ENCODE measurements at places on chromosomes 2 and 18. TPM values are rescaled to one million over a fixed set of nuclear protein-coding genes. Genes with fewer than 3 reads are reported as not detected.

DNA sequence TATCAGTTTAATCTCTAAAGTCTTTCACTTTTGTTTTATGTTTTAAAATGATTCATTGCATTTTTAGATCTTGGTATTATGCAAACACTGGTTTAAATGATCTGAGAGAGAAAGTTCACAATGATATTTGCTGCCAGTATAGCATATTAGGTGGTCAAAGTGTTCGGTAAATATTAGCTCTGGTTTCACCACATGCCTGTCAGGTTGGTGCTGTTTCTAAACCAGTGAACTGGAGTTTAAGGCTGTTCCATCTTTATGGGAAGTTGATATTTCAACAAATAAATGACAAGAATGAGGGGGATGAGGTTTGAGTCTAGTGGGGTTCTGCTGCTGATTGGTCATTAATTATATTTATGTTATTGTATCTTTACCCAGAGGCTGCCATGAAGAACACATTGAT lies 436.4 kb downstream of the DCDC2C start:
- DNase-seq, result no peak

- DNase-seq, result no peak
These were observed 34.8 kb downstream of the CDH20 start for GRCh38 chr18:61368001-61368400.

DNA sequence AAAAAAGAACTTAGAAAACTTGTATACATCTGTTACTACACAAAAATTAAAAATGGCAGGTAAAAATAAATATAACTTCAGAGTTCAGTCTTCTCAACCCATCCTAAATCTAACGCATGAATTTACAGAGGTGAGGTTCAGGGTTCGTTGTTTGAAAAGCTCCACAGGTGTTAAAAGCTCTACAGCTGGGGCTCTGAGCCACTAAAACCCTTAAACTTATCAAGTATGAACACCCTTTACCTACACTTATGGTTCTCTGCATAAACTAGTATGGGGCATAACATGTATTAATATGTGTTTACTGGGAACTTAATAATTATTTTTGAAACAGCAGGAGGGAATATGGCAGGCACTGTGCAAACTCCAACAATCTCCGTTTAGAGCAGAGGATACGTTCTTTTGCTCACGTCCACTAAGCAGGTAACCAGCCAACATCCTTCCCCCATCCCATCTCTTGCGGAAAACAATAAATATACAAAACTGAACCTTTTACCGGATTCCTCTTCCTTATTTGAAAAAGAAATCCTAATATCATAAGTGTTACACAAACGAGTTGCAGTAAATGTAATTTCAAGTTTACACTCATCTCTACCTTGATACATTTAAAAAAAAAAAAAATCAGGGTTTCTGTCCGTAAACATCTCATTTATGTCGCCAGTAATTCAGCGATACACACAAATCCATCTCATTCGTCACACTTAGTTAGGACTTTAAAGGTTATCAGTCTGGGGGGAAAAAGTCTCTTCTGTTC lies 1.3 kb downstream of the PIAS2 start:
- DNase-seq, result no peak

DNA sequence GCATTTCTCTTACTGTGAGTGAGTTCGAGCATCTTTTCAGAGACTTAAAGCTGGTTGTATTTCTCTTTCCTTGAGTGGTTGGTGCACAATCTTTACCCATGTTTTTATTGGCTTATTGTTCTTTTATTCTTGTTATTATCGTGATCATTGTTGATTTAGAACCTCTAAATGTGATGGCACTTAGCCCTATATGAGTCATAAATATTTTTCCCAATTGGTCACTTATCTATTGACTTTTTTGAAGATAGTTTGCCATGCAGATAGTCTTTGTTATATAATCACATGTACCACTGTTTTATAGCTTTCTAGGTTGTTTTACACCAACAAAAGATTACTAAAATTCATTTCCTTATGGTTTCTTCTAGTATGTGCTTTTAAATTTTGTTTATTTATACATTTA lies 141.6 kb upstream of the MSH6 start:
- no peak for DNase-seq

DNA sequence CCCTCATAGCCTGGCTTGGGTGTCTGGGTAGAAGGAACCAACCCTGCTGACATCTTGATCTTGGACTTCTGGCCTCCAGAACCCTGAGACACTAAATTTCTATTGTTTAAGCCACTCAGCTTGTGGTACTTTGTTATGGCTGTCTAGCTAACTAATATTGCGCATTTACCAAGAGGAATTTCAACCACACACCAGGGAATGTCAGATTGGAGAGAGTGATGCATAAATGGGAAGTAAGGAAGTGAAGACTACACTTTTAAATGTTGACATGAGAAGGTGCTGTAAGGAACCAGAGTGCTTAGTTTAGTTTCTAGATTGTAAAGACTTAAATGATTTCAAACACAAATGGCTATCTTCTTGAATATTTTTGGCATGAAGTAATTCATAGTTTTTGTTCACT lies 98.9 kb upstream of the ITGB6 start:
- no peak for DNase-seq

DNA sequence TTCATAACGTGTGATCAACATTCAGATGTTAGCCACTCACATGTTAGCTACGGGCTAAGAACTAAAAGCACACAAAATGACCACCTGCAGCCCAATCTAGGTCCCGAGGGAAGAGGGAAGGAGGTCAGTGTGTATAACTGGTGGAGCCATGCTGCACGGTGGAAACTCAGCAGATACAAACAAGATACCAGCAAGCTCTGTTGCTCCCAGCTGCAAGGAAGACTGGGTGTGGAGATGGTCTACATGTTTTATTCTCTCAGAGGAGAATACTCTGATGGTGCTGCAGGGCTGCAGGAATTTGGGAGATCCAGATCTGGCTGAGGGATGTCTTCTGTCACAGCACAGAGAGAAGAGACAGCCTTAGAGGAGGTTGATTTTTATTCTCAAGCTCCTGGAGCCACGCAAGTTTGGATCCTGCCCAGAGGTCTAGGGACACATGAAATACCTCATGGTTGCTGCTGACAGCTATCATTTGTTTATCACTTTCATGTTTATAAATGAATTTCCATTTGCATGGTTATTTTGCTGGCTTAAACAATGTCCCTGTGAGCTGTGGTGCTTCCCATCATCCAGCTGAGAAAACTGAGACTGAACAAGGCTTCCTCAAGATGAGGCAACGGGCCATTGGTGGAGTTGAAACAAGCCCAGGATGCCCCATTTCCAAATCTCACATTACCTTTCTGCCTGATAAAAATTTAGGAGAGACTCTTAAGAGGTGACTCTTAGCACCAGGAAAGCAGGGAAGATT lies 30.9 kb downstream of the RNF144A start:
- no peak for DNase-seq

GRCh38 chr18:36821681-36822080 lies 7.1 kb downstream of the TPGS2 start:
- DNase-seq, result no peak

DNA sequence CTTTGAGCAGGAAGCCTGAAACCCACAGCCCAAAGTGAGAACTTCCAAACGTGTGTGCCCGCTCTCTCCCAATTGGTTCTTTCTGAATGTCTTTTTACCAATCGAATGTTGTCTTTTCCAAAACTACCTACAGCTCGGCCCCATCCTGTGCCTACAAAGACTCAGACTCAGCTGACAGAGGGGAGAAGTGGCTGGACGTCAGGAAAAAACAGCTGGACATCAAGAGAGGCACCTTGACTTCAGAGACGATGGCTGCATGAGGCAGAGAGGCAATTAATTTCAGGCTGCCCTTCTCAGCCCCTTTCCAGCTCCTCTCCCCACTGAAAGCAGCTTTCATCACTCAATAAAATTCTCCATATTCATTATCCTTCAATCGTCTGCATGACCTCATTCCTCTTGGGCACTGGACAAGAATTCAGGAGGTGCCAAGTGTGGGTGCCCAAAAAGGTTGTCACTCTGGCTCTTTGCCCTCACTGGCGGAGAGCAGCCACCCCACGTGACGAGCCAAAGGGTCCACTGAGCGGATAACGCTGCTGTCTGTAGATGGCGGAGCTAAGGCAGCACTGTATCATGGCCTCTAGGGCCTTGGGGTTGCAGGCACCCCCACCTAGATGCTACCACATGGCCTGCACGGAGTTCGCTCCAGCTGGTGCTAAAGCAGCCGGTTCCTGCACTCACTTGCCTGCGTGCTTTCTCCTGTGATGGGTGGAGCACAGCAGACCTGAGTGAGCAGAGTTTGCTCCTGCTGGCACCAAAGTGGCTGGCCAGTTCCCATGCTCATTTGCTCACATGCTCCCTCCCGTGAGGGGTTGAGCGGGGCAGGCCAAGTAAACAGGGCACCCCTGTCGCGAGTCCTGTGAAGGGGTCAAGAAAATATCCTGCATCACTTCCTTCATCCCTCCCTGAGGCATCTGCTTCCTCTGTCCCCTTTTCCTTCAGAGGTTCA lies 37.9 kb downstream of the FAM210A start:
- DNase-seq, result no peak

DNA sequence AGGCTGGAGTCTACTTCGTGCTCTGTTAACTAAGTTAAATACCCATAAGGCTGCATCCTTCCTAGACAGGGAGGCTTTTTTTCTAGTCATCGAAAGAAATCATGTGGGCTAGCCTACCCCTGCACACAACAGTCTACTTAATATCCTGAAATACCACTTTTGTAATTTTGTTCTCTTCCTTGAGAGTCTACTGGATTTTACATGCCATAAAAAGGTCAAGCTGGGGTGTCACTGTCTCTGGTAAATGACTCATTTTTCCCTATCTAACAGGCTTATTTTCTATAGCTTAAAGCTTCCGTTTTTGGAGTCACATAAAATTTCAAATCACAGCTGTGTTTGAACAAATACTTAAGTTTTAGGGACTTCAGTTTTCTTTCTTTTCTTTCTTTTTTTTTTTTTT lies 10.7 kb upstream of the STAM2 start:
- no peak for DNase-seq

DNA sequence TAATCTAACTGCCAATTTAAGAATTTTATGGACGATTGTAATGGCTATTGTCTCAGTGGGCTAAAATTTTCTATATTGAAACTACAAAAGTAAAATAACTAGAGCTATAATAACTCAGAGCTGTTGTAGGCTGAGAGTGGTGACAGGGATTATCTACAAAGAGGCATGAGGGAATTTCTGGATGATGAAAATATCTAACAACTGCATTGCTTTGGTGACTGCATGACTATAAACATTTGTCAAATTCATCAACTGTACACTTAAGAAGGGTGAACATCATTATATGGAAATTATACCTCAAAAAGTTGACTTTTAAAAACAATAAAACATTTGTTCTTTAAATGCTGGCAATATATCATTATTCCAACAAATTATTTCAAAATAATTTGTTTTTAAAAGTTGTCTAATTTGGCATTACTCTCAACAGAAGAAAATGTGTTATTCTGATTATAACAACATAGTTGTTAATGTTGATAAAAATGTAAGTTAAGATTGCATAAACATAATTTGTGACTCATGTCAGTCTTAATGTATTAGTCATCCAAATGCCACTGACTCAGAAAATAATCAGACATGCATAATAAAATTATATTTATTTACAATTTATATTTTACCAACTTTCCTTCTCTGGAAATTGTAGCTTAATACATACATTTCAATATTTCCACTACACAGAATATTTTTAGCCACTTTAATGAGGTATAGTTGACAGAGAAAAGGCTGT lies 865.1 kb upstream of the VRK2 start:
- DNase-seq, result no peak

GRCh38 chr2:135975702-135976101 lies 9.7 kb downstream of the DARS1 start:
- no peak for DNase-seq

- no peak for DNase-seq
These were observed 27.3 kb downstream of the LPIN2 start for GRCh38 chr18:2985628-2986027.

GRCh38 chr2:68319398-68320117 lies at the start of gene CNRIP1:
CNRIP1 (minus strand) TSS chr2:68319949; CDS start chr2:68319400, 549 bp downstream.
- DNase-seq, result peak; percentile 61

- DNase-seq, result no peak
These were observed 33.7 kb upstream of the COL5A2 start for GRCh38 chr2:189213250-189213649.

- no peak for DNase-seq
These were observed 79.1 kb upstream of the CYP1B1 start for GRCh38 chr2:38155015-38155414.

- no peak for DNase-seq
These were observed 266.1 kb downstream of the ZNF385B start for GRCh38 chr2:179595284-179595683.

GRCh38 chr2:133690780-133691179 lies 122.5 kb upstream of the NCKAP5 start:
- no peak for DNase-seq

GRCh38 chr2:123512547-123512946 lies 512.5 kb upstream of the CNTNAP5 start:
- no peak for DNase-seq

DNA sequence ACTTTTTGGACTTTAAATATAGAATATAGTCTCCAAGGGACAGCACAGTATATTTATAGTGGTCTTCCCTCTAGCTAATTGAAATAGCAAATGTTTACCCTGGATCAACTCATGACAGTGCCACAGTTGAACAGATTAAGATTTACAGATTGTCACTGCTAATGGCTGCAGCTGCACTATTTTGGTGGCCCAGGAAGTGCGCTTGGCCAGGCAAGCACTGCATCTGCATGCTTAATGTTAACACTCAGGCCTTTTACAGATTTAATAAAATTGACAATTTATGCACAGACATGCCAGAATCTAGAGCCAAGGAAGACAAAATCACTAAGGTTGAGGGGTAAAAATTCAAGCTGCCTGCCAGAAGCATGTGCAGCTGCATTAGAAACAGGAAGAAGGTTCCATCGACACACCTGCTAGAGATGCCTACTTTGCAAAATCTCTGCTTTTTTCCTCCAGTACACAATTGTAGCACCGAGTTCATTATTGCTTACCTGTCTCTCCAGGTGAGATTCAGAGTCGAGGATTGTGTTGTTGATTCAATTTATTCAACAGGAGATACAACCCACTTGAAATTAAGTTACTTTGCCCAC lies 1042.3 kb upstream of the NRXN1 start:
- no peak for DNase-seq

DNA sequence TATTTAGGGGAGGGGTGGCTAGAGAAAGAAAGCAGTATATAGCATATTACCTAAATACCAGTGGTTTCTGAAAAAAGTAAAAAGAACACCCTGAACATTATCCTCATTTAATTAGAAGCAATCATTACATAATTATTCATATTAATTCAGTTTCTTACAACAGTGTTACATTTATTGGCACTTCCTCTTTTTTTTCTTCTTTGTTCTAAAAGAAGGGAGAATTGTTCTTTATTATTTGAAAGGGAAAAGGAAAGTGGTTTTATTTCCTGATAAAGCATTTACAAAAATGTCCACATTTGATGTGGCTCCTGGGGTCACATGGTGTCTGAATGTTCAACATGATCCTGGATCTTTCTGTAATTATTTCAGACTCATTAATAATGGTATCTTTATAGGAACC lies 254.9 kb upstream of the ZEB2 start:
- DNase-seq, result no peak

GRCh38 chr2:48287976-48288375 lies 242.0 kb upstream of the STON1 start:
- DNase-seq, result no peak

- DNase-seq, result no peak
These were observed 95.4 kb upstream of the CYP1B1 start for GRCh38 chr2:38171208-38171855.

GRCh38 chr2:142745691-142746090 lies 131.8 kb upstream of the KYNU start:
- DNase-seq, result no peak

The AMER3 gene
- 1.4 TPM for total RNA-seq

The DSC3 gene
- total RNA-seq, result 0.16 TPM

The ANAPC1 gene
- 69.0 TPM for total RNA-seq

The PCARE gene
- not detected for total RNA-seq

The CPSF3 gene
- total RNA-seq, result 86.4 TPM

The FAM228A gene
- total RNA-seq, result 0.51 TPM

The CD28 gene
- not detected for total RNA-seq

The ASNSD1 gene
- total RNA-seq, result 46.8 TPM

All from neural crest cell (in vitro differentiated cells).